ENCODE measurements at places on chromosomes 16 and 17. TPM values are rescaled to one million over a fixed set of nuclear protein-coding genes. Genes with fewer than 3 reads are reported as not detected.
A peak's percentile ranks its signal among the peaks of the same experiment; 100 is the strongest.

DNA sequence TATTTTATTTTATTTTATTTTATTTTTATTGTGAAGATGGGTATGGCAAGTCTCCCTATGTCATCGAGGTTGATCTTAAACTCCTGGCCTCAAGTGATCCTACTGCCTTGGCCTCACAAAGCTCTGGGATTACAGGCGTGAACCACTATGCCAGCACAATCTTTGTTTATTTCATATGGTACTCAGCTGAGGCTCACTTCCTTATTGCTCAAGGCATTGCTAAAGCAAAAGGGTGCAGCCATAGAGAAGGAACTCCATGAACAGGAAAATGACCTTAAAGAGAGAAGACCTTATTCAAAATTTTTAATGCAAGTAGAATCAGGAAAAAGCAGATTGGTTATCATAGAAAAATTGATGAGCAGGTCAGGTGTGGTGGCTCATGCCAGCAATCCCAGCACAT lies 110.6 kb upstream of the RBBP6 start:
- no peak for DNase-seq

DNA sequence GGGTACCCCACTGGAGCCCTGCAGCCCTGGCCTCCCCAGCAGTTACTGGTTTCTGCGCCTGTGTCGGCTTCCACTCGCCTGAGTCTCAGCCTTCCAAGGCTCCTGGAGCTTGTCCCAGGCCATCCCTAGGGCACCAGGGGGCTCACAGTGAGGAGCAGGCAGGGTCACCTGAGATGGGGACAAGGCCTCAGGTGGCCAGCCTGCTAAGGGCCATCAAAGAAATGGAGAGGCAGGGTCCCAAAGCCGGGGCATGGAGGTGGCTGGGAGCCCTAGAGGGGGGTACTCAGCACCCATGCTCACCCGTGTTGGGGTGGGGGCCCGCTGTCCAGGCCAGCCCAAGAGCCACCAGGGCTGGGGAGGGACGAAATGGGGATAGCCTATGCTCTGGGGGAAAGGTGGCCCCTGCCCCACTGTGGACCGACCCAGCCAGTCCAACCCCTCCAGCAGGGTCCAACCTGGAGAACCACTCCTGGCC lies 1.3 kb downstream of the FASN start:
- DNase-seq: no peak

- no peak for DNase-seq
Observed at GRCh38 chr16:58109330-58109729, 19.9 kb downstream of the CFAP20 start.

DNA sequence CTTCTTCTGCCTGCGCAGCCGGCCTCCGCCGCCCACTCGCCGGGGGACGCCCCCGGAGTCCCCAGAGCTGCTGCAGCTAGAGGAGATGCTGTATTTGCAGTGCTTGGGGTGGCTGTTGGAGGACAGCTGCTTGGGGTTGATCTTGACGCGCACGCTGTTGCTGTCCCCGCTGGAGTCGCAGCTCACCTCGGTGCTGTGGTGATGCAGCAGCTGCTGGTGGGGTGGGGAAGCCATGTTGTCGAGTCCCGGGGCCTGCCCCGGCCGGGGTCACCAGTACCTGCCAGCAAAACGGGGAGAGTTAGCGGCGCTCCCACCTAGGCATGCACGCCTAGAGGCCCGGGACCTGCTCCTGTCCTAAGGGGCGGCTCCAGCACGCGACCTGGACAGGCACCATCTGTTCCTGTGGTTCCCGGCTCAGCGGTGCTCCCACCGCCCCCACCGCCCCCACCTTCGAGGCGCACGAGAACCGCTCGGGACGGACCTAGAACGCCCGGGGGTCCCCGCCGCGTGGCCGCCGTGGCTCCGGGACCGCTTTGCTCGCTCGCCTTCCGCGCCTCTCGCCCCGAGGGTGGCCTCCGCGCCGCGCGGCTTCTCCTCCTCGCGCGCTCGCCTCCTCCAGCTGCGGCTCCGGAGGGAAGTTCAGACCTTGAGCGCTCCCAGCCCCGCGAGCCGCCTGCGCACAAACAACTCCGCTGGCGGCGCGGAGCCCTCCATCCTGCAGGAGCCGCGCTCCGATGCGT lies 863 bp downstream of the ADCY9 start:
- peak; percentile 20 for DNase-seq

DNA sequence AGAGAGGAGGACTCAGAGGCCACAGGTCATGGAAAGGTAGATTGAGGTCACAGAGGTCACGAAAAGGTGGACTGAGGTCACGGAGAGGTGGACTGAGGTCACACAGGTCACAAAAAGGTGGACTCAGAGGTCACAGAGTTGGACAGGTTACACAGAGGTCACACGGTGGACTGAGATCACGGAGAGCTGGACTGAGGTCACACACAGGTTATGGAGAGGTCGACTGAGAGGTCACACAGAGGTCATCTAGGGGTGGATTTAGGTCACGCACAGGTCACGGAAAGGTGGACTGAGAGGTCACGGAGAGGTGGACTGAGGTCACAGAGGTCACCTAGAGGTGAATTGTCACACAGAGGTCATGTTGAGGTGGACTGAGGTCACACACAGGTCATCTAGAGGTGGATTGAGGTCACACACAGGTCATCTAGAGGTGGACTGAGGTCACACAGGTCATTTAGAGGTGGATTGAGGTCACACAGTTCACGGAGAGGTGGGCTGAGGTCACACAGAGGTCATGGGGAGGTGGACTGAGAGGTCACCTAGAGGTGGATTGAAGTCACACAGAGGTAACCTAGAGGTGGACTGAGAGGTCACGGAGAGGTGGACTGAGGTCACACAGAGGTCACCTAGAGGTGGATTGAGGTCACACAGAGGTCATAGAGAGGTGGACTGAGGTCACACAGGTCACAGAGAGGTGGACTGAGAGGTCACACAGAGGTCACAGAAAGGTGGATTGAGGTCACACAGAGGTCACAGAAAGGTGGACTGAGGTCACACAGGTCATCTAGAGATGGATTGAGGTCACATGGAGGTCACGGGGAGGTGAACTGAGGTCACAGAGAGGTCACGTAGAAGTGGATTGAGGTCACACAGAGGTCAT lies 26.7 kb upstream of the JPT2 start:
- DNase-seq: no peak

- no peak for DNase-seq
Observed at GRCh38 chr17:77880711-77881450, 77.6 kb upstream of the TNRC6C start.

- no peak for DNase-seq
Observed at GRCh38 chr17:38844261-38844757, 9.2 kb downstream of the RPL23 start.

- DNase-seq: peak; percentile 41
Observed at GRCh38 chr17:46942441-46943217, 19.7 kb downstream of the GOSR2 start.

GRCh38 chr17:79305376-79305767 lies 230.7 kb downstream of the ENGASE start:
- no peak for DNase-seq

GRCh38 chr17:50725769-50726655 lies 6.6 kb downstream of the LUC7L3 start:
- DNase-seq: no peak

GRCh38 chr17:73679476-73679875 lies 35.2 kb upstream of the SDK2 start:
- DNase-seq: no peak

- DNase-seq: no peak
Observed at GRCh38 chr17:77646046-77646430, 312.5 kb upstream of the TNRC6C start.

GRCh38 chr17:82804442-82805191 lies 35.2 kb downstream of the ZNF750 start:
- no peak for DNase-seq

DNA sequence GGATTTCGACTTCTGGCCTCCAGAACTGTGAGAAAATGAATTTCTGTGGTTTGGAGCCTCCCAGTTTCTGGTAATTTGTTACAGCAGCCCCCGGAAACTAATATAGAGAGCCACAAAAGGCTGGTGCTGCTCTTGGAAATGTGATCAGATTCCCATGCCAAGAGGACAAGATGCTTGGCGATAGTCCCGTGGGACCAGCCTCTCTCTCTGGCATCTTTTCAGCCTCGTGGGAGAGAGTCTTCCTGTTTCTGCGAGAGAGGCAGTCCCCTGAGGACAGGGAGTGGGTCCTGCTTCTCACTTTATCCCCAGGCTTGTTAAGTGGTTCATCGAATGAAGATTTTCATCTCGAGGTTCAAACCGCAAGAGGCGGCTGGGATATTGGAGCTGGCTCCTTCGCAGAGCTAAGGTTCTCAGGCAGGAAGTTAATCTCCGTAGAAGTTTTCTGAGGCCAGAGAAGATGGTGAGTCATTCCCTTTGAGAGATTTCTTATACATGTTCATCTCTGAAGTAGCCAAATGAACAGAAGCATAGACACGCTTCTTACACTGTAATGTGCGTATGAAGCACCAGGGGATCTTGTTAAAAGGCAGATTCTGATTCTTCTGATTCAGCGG lies 211.6 kb upstream of the SDK2 start:
- no peak for DNase-seq

GRCh38 chr17:263773-264172 lies 82.3 kb upstream of the DOC2B start:
- no peak for DNase-seq

- DNase-seq: no peak
Observed at GRCh38 chr16:47359478-47359877, 101.4 kb downstream of the ITFG1 start.

DNA sequence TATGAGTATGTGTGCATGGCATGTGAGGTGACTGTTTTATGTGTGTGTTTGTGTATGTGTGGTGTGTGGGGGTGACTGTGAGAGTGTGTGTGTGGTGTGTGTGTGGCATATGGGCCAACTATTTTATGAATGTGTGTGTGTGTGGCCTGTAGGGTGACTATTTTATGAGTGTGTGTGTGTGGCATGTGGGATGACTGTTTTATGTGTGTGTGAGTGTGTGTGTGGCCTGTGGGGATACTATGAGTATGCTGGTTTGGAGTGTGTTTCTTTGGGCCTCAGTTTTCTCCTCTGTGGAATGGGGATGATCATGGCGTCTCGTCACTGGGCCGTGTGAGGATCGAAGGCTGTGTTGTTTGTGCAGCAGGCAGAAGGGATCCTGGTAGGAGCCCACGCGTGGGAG lies 152.1 kb upstream of the PLCG2 start:
- no peak for DNase-seq

GRCh38 chr17:65060631-65061254 lies 4.2 kb upstream of the GNA13 start:
- no peak for DNase-seq

DNA sequence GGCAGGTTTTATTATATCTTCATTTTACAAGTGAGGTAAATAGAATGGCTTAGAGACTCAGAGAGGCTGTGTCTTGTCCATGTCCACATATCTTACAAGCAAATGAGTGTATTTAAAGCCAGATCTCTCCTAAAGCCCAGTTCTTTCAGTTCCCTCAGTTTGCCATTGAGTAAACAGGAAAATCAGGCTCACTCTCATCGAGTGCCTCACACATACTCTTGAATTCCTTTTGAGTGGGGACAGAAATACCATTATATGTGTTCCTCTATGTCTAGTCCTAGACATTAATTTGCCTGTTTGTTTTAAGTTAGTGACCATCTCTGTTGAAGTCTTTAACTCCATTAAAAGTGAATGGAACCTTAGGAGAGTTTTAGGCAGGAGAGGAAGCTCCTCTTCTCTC lies 40.1 kb downstream of the BPTF start:
- DNase-seq: no peak

GRCh38 chr16:81755915-81756614 lies 23.0 kb upstream of the PLCG2 start:
- DNase-seq: peak; percentile 47

DNA sequence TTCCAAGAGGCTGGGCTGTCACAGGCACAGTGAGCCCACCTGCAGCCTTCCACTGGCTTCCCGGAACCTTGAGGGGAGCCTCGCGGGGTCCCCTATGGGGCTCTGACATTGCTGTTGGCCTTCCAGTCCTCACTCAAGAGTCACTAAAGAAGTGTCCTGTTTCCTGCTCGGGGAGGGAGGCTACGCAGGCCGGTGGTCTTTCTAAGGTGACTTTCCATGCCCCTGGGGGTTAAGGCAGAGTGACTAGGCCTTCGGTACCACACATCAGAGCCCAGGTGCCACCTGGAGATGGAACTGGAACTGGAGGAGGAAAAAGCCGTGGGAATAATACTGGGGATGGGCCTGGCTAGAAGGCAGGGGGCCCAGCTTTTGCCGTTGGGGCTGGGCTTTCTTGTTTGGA lies 72.1 kb downstream of the IL21R start:
- DNase-seq: no peak

DNA sequence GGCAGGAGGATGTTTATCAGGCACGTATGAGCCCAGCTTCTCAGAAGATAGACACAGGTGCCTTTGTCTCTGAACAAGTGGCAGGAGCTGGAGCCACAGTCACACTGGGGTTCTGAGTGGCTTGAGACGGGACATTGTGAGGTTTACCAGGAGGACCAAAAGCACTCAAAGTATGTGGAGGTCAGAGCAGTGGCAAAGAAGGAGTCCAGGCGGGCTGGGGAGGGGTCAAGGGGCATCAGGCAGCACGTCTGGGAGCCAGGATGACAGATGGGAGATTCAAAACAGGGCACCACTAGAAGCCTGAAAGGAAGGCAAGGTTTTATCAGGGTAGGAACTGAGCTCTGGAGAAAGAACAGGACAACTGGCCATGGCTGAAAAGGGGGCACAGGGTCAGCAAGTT lies 67.2 kb upstream of the MARCHF10 start:
- DNase-seq: no peak

GRCh38 chr16:57413301-57413730 lies 8.7 kb downstream of the CCL17 start:
- no peak for DNase-seq

GRCh38 chr17:76929601-76930000 lies 61.4 kb downstream of the MGAT5B start:
- DNase-seq: no peak

DNA sequence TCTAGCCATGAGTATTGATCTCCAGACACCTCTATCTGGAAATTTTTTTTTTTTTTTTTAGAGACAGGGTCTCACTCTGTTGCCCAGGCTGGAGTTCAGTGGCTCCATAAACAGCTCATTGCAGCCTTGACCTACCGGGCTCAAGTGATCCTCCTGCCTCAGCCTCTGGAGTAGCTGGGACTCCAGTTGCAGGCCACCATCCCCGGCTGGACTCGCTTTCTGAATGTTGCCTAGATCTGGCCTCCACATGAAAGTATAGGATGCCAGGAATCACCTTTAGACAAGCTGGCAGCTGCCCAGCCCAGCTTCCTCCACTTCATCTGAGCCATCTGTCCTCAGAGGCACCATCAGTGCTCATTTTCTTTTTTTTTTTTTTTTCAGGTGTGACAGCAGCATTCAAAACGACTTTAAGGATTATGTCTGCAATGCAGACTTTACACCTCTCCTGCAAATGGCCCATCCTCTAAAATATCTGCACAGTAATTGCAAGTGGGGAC lies 6.4 kb upstream of the PRR14 start:
- DNase-seq: no peak

The CCL1 gene
- total RNA-seq: not detected

The ORC6 gene
- total RNA-seq: 16.0 TPM

The PRCD gene
- 0.35 TPM for total RNA-seq

The NXN gene
- total RNA-seq: 31.6 TPM

The SLC2A4 gene
- total RNA-seq: 0.11 TPM

The EME1 gene
- 5.5 TPM for total RNA-seq

The MMP2 gene
- 219 TPM for total RNA-seq

The ZG16B gene
- 0.13 TPM for total RNA-seq

The TAT gene
- total RNA-seq: not detected

The MYH1 gene
- total RNA-seq: not detected

The MEIOB gene
- total RNA-seq: not detected

The RGS9 gene
- total RNA-seq: 1.1 TPM

The CD300LB gene
- total RNA-seq: not detected

The ATAD5 gene
- total RNA-seq: 5.3 TPM

Data from pulmonary artery endothelial cell (primary cell).